ENCODE measurements at places on chromosomes 6 and 20. TPM values are rescaled to one million over a fixed set of nuclear protein-coding genes. Genes with fewer than 3 reads are reported as not detected.
A peak's percentile ranks its signal among the peaks of the same experiment; 100 is the strongest.

CSE1L gene
- 93.1 TPM for total RNA-seq

DNA sequence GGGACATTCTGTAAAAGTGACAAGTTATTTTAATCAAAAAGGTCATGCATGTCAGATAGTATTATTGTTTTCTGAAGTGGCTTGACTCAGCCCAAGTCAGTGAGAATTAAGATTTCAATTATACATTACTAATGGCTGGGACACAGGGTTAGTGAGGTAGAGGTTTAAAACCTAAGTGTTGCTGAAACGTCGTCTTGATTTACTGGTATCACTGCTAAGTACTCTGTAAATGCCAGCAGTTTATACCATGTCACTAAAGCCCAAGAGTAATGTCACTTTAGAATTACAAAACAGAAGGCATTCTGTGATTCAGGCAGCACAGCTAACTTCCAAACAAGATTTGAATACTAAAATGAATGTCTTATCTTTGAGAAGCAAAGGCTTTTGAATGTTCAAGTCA, 176.6 kb downstream of the NKAIN2 start:
- DNase-seq = no peak

- no peak for DNase-seq
Measured at GRCh38 chr20:45842169-45842812, 8.7 kb downstream of the SNX21 start.

- peak; percentile 31 for DNase-seq
Measured at GRCh38 chr6:167474725-167475124, 149.8 kb downstream of the TTLL2 start.

DNA sequence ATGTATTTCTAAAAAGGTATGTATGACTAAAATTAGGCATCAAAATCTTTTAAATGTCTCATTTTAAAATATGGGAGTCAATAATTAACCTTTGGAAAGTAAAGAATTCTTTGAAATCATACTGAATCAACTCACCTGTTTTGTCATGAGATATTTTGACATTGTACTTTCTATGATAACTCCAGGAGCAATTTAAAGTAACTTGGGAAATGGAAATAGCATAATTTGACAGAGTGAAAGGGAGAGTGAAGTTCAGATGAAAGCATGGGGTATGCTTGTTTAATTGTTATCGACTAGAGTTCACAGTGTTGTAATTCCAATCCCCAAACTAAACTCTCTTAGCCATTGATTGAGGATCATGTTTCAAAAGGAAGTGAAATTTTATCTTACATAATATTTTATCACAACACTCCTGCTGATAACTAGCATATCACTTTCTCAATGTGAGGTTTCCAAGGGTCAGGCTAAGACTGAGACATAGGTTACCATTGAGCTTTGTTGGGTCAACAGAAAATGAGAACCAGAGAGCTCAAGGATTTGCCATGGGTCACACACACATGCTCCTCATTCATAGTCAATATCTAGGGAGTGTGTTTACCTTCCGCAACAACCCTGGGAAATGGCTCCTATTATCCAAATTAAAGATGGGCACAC, 2.3 kb downstream of the GSTA1 start:
- DNase-seq = no peak

GZF1 gene
- 14.4 TPM for total RNA-seq

KCNB1 gene
- not detected for total RNA-seq

DNA sequence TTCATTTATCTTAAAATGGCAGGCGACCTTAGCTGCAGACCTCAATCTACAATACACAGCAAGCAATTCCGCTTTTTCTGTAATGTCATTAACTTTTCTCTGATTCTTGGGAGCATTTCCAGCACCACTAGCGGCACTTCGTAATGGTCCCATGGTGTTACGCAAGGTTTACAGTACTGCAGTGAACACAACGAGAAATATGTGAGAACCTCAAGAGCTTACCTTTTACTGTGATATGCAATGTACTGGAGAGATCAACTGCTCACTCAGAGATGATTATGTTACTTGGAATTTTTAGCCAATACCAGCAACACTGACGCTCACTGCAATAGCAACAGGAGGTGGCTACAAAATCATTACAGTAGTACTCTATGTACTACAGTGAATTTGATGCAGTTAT, 2.8 kb upstream of the CEP43 start:
- no peak for DNase-seq

GRCh38 chr6:147161974-147162495, 42.2 kb upstream of the STXBP5 start:
- DNase-seq = no peak

DNA sequence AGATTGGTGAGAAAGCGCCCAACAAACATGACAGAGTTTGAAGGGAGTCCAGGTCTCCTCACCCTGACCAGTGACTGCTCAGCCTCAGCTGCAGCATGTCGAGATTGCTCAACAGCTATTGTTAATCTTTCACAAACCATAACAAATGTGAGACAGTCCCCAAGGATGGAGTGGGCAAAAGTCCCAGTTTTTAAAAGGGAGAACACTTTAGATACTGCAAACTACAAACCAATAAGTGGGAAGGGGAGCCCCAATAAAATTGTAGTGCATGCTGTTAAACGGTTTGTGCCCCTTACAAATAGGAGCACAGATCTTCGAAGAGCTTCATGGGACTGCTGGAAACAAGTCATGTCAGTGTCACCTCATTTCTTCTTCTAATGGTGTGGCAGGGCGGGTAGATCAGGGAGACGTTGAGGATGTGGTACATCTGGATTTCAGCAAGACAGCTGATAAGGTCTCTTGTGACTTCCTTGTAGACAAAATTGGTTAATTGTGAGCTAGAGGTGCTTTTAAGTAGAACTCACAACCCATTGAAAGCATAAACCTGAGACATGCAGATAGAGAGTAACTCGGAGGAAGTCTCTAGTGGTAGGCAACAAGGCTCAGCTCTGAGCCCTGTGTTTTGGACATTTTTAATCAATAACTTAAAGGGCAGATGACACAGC, 134.0 kb upstream of the ARMC2 start:
- peak; percentile 52 for DNase-seq
